ENCODE measurements at places on chromosomes 1 and 21.

GRCh38 chr1:238589843-238590435 is 699.2 kb upstream of the ZP4 start:
- DNase-seq = no peak

- peak; percentile 65 for DNase-seq
Measured at GRCh38 chr1:235253219-235253962, 74.6 kb downstream of the ARID4B start.

DNA sequence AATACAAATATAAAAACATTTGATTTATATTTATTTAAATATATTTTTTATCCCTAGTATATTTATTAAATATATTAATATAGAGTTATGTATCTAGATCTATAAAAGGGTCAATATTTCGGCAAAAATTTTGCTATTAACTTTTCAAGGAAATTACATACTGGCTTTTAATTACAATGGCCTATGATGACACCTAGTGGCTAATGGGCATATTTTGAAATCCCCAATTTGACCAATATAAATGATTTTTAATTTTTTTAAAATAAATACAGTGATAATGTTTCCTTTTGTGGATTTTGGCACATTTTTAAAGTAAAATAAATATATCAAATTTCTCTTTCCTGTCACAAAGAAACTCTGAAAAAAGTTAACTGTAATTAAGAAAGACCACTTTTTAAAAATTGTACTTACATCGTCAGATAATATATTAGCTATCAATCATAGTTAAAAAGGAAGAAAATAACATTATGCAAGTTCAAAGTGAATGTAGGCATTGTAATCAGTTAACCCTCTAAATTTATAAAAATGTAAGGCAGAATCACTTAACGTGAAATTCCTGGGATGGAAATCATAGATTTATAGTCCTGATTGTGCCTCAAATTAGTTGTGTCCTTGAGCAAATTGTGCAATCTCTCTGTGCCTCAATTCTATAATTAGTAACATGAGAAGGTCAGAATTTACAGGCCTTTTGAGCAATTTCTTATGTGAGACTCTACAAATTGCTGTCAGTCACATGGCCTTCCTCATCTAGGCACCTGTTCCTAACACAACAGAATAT is 25.6 kb upstream of the RGS13 start:
- no peak for DNase-seq

DNA sequence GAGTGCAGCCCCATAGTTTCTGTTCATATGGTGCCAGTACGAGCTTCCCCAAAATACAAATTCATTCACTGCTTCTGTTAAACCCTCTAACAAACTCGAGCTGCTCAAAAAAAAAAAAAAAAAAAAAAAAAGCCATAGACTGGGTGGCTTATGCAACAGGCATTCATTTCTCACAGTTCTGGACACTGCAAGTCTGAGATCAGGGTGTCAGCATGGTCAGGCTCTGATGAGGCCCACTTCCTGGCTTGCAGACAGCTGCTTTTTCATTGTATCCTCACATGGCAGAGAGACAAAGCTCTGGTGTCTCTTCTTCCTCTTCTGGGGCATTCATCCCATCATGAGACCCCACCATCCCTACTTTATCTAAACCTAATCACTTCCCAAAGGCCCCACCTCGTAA is 121.6 kb downstream of the PTBP2 start:
- no peak for DNase-seq

DNA sequence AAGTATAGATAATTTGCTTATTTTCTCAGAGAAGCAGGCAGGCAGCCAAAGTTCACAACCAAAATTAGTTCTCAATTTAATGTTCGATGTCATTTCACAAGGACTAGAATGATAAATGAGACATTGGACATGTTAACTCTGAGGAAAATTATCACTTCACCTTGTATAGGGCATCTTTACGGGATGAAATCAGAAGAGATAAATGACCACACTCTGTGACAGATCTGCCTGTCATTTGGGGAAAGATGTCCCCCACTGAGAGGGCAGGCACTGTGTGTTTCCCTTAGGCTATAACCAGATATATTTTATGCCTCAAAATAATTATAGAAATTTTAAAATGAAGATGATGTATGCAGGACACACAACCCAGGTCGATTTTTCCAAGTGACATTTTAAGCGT is 642.9 kb downstream of the BRINP3 start:
- DNase-seq = no peak

DNA sequence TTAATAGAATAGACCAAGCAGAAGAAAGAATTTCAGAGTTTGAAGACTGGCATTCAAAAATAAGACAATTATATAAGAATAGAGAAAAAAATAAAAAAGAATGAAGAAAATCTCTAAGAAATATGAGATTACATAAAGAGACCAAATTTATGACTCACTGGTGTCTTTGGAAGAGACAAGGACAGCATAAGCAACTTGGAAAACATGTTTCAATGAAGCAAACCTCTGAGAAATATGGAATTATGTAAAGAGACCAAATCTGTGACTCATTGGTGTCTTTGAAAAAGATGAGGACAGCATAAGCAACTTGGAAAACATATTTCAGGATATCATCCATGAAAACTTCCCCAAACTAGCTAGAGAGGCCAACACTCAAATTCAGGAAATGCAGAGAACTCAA is 60.4 kb upstream of the LYPLAL1 start:
- DNase-seq = no peak

GRCh38 chr1:206713910-206714312 is 29.2 kb downstream of the MAPKAPK2 start:
- DNase-seq = no peak

DNA sequence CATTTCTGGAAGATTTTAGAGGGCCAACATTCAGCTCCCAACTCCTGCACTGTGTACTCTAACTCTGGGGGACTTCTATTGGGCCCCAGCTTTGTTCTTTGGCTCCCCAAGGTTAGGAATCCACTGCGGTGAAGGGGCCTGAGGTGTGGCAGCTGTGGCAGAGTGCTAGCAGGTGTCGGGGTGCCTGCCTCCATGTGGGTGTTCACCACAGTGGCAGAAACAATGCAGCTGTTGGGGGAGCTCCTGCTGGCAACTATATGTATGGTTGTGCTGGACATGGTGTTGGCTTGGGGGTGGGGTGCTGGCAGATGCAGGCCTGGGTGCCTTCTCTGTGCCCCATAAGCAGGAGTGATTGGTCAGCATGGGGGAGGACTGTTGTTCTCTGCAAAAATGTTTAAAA is 95.5 kb downstream of the ST6GALNAC3 start:
- no peak for DNase-seq

DNA sequence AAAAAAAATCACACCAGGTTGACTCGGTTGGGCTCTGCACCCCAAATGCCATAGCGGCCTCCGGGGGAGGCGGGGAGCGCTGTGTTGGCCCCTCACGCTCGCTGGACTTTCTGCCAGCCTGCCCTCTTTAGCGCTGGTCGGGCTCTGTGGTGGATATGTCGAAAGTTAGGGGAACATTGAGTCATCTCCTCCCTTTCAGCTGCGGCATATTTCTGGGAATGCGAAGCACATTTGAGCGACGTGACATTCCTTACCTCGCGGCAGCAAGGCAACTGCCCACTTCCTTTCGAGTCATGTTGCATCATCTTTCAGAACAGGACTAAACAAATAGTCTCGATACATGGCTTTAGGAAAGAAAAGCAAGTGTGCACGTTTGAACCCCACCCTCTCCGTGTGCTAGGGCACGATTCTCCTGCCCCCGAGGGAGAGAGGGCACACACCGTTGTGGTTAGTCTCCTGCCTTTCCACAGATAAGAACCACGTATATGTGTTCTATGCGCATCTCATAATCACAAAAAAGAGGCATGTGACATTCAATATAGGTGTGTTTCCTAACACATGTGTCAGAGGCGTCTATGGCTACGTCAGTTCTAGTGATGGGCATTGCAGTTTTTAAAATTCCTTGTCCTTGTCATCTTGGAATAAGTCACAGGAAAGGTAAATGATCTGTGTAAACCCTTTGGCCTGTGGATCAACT is 105.9 kb upstream of the SLC45A1 start:
- no peak for DNase-seq

DNA sequence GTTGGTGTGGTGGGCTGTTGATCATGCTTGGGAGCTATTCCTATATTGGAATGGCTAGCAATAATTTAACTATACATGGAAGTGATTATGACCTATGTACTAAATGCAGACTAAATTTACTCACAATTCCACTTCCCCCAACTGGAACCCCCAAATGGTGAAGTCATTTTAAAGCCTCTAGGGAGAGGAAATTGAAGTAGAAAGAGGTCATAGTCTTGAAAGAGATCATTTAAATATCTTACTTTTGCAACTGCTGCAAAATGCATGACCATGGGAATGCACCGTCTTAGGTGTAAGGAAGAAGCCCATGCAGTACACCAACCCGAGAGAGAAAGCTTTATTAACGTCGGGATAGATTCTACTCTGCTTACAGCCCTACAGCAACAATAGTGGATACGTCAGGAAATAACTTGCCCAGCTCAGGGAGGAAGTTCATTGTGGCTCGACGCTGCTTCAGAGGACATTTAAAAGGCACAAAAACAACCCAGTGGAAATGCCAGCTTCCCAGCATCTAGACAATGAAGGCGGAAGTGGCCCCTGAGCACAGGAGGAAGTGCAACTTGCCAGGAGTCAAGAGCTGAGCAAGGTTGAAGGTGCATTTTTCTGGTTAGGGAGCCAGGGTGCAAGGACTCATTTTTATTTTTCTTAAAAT is 26.5 kb downstream of the CYYR1 start:
- DNase-seq = no peak

GRCh38 chr1:186518395-186518794 is 57.5 kb upstream of the PDC start:
- DNase-seq = no peak

GRCh38 chr1:61334718-61335589 is 252.6 kb downstream of the NFIA start:
- DNase-seq = no peak

DNA sequence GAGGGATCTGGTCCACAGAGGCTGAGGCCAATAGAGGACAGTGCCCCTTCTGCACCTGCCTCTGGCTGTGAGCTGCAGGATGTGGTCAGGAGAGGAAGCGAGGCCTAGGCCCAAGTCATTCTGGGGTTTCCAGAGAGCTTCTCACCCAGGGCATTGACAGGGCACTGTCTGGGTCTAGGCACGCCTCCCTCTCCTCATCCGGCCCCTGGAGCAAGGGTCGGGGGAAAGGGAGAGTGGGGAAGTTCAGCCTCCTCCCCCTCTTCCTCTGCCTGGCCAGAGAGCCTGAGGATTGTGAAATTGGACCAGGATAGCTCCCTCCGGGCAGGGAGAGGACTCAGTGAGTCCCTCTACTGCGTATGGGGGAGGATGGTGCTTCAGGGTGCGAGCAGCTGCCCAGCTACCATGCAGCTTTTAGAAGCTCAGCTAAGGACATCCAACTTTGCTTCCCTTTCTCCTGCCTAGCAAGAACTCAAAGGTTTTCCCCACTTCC is 6.3 kb upstream of the INAVA start:
- peak; percentile 72 for DNase-seq

- DNase-seq = no peak
Measured at GRCh38 chr1:39407510-39407895, 83.9 kb upstream of the BMP8A start.

- DNase-seq = no peak
Measured at GRCh38 chr1:2350911-2351655, 40.3 kb downstream of the MORN1 start.

GRCh38 chr1:23814016-23814415 is 11.2 kb downstream of the HMGCL start:
- no peak for DNase-seq

DNA sequence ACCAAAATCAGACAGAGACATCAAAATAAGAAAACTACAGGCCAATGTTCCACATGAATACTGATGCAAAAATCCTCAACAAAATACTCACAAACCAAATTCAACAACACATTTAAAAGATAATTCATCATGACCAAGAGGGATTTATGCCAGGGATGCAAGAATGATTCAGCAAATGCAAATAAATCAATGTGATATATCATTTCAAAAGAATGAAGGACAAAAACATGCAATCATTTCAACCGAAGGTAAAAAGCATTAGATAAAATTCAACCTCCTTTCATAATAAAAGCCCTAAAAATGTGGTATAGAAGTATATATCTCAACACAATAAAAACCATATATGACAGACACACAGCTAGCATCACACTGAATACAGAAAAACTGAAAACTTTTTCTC is 81.5 kb upstream of the LYPLAL1 start:
- no peak for DNase-seq

GRCh38 chr21:45537111-45537745 is 5.0 kb downstream of the SLC19A1 start:
- no peak for DNase-seq

DNA sequence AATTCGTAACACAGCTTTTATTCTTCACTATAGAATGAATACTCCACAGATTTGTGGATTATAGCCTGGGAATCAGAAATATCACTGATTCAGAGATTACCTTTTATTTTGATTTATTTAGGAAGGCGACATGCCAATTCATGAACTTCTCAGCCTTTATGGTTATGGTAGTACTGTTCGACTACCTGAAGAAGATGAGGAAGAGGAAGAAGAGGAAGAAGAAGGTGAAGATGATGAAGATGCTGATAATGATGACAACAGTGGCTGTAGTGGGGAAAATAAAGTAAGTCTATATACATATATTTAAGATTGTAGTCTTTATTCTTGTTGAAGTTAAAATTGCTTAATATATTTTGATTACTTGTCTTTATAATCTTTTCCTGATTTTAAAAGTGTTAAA is 33.1 kb downstream of the MIER1 start:
- DNase-seq = no peak

- no peak for DNase-seq
Measured at GRCh38 chr1:64215576-64215975, 12.2 kb downstream of the UBE2U start.

- DNase-seq = no peak
Measured at GRCh38 chr1:30378991-30379581, 344.3 kb downstream of the MATN1 start.

All from activated CD4-positive, alpha-beta T cell treated with anti-CD3 and anti-CD28 coated beads for 48 hours (primary cell).